ENCODE measurements at places on chromosomes 3 and 15. TPM values are rescaled to one million over a fixed set of nuclear protein-coding genes. Genes with fewer than 3 reads are reported as not detected.

The JMJD7 gene
- 12.1 TPM for total RNA-seq

The FAM3D gene
- 0.16 TPM for total RNA-seq

GRCh38 chr15:65081758-65082157 lies 5.2 kb downstream of the KBTBD13 start:
- H3K27me3 ChIP-seq: peaks cover 19% of the 10 kb centered on the region
- peak overlapping the region; percentile 90 for H3K27ac ChIP-seq
- H3K4me1 ChIP-seq: peaks cover 96% of the 10 kb centered on the region
- H3K4me3 ChIP-seq: no peak overlapping the region
- no peak for DNase-seq
- H3K36me3 ChIP-seq: no peaks in the 10 kb centered on the region

DNA sequence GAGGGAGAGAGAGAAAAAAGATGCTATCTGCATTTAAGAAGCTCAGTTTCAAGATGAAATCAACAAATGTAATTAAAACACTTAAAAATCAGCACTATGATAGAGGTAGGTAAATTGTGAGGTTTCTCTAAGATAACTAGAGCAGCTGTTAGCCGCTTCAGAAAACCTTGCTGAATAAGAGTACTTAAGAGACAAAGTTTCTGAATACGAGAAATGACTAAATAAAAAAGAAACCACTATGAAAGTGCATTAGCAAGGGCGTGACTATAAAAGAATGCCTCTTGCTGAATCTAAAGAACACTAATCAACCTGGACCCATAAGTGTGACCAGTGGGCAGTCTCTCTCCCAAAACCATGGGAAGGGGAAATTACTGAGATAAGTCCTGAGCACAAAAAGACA lies 41.8 kb downstream of the IQCB1 start:
- no peak for DNase-seq
- H3K27me3 ChIP-seq: no peaks in the 10 kb centered on the region
- H3K27ac ChIP-seq: no peak overlapping the region
- H3K4me1 ChIP-seq: no peaks in the 10 kb centered on the region
- peaks cover 59% of the 10 kb centered on the region for H3K36me3 ChIP-seq

- peaks cover 12% of the 10 kb centered on the region for H3K4me1 ChIP-seq
- no peak overlapping the region for H3K27ac ChIP-seq
- peaks cover 14% of the 10 kb centered on the region for H3K27me3 ChIP-seq
- DNase-seq: peak; percentile 45
Observed at GRCh38 chr3:12875857-12876836, 34.8 kb upstream of the RPL32 start.

DNA sequence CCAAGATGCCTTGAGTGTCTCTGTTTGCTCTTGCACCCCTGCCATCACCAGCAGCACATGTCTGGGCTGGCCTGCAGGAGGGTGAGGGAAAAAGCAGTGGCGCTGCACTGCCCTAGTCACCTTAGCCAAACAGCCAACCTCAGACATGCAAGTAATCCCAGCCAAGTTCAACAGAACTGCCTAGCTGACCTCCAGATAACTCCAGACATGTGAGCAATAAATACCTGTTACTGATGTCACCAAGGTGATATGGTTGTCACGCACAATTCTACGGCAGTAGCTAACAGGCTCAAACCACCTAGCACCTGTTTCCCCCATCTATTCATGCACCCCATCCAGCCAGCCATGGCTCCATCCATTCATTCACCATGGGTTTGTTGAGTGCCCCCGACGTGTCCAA lies 99.9 kb downstream of the SRGAP3 start:
- H3K4me1 ChIP-seq: peaks cover 12% of the 10 kb centered on the region
- H3K4me3 ChIP-seq: no peak overlapping the region
- H3K27ac ChIP-seq: no peak overlapping the region
- no peak for DNase-seq
- no peaks in the 10 kb centered on the region for H3K27me3 ChIP-seq

- H3K27me3 ChIP-seq: no peaks in the 10 kb centered on the region
- no peak overlapping the region for H3K27ac ChIP-seq
- DNase-seq: no peak
- H3K4me1 ChIP-seq: peaks cover 17% of the 10 kb centered on the region
- H3K4me3 ChIP-seq: no peak overlapping the region
Observed at GRCh38 chr3:177351757-177352158, 154.5 kb upstream of the TBL1XR1 start.

- no peaks in the 10 kb centered on the region for H3K36me3 ChIP-seq
- H3K27me3 ChIP-seq: no peaks in the 10 kb centered on the region
- H3K4me3 ChIP-seq: no peak overlapping the region
- DNase-seq: no peak
- H3K27ac ChIP-seq: no peak overlapping the region
Observed at GRCh38 chr15:35728219-35728940, 182.4 kb upstream of the DPH6 start.

- peaks cover 11% of the 10 kb centered on the region for H3K4me1 ChIP-seq
- DNase-seq: no peak
- H3K27ac ChIP-seq: no peak overlapping the region
- no peaks in the 10 kb centered on the region for H3K36me3 ChIP-seq
- H3K27me3 ChIP-seq: no peaks in the 10 kb centered on the region
Observed at GRCh38 chr3:41041462-41041861, 157.8 kb upstream of the CTNNB1 start.

GRCh38 chr3:119676020-119676419 lies 1.2 kb downstream of the COX17 start:
- H3K27me3 ChIP-seq: no peaks in the 10 kb centered on the region
- H3K4me3 ChIP-seq: peak overlapping the region; percentile 80
- peaks cover 62% of the 10 kb centered on the region for H3K4me1 ChIP-seq
- DNase-seq: no peak
- H3K27ac ChIP-seq: peak overlapping the region; percentile 98
